ENCODE measurements at places on chromosomes 2 and 18.
A peak's percentile ranks its signal among the peaks of the same experiment; 100 is the strongest.

DNA sequence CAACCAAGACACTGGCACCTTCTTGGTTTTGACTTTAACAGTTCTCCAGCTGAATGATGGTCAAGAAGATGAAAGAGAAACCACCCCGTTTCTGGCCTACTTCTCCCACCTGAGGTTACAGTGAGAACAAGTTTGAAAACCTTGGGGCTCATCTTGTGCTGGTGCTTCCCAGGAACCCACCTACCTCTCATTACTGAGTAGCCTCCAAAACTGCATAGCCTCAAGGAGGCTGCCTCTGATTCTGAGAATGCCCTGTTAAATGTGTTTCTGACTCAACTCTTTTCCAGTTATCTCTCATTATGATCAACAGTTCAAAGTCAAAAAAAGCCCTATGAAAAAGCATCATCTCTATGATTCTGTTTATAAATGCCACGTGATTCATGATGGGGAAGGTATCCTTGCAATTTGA, 121.9 kb downstream of the CACNB4 start:
- no peak for DNase-seq

DNA sequence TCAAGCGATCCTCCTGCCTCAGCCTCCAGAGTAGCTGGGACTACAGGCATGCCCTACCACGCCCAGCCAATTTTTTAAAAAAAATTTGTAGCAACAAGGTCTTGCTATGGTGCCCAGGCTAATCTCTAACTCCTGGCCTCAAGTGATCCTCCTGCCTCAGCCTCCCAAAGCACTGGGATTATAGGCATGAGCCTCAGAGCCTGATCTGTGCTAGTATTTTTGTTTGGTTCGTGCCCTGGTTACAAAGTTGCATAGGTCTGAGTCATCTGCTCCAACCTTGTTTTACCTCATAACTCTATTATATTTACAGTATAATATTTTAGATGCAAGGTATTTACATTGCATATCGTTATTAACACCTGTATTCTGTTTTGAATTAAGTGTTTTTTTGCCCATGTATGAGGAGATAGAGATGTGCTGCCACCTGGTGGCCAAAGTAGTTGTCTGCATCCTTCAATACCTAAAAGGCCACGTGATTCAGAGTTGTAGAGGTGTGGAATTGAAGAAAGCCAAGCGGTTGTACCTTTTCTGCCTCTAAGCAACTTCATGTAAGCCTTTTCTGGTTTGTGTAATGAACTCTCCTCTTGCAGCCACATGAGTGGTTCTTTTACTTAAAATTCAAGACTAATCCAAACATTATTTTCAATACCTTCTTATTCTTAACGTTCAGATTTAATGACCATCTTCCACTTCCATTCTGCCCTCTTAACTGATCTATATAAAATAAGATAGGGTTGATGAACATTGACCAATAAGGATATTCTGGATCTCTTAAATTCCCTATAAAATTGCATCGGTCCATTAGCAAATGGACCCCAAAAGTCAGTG, 19.9 kb upstream of the CABYR start:
- DNase-seq, result no peak

DNA sequence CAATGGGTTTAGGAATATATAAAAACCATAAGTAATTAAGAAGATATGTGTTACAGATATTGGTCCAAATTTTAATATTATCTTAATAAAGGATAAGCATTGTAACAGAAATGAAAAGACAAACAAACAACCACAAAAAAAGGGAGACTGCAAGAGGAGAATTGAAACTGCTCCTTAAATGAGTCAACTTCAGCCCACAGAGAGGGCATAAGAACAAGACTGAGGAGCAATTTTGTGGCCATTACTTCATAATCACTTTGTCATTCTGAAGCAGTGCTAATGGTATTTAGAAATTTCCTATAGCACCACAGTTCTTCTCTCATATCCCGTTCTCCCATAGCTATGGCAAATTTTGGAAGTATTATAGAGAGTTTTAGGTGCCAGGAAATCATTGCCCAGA, 193.2 kb upstream of the HNMT start:
- no peak for DNase-seq

DNA sequence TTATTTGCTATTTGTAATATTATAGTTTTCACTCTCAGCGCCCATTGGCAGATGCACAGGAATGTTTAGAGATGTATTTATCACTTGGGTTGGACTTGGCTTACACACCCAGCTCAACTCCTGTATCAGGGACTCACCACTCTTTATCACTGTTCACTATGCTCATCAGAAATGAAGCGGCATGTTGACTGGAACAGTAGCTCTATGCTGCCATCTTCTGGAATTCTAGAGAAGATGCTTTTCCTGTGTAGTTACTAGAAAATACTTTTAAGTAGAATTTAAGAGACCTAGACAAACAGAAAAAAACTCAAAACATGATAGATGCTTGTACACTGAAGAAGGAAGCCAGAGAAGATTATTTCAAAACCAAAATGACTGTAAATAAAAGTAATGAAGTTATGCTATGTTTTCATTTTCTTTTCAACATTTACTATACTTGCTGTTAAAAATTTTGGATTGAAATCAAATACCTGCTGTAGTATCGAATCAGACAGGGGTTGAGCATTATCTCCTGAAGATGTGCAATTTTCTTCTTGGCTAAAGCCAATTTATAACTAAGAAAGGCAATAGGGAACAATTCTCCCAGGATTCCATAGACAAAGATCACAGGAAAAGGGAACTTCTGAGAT, 47.4 kb upstream of the NXPH2 start:
- DNase-seq, result peak; percentile 13

GRCh38 chr2:119716284-119716672, 37.3 kb downstream of the TMEM177 start:
- DNase-seq, result no peak

- no peak for DNase-seq
These were observed 31.1 kb upstream of the GMCL1 start for GRCh38 chr2:69798290-69798908.

DNA sequence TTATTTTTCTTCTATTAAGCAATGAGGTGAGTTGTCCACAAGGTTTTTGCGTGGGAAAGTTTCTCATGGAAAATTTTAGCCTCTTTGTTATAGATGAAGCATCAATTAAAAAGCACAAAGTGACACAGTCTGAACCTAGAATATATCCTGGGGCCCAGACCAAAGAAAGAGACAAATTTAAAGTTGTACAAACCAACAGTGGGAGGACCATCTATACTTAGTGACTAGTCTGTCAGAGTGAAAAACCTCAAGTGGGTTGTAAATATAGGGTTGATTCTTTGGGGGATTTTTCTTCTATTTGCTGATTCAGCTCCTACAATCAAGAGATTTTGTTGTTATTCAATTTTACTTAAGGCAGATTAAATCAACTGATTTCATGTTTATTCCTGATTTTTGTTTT, 256.2 kb downstream of the SATB2 start:
- no peak for DNase-seq

GRCh38 chr2:215080545-215080944, 57.9 kb downstream of the ABCA12 start:
- DNase-seq, result no peak

GRCh38 chr2:160324161-160324800, 124.2 kb upstream of the ITGB6 start:
- DNase-seq, result no peak
